ENCODE measurements at places on chromosomes 11 and 22.

- no peak for DNase-seq
Observed at GRCh38 chr11:68581439-68581838, 102.9 kb upstream of the GAL start.

DNA sequence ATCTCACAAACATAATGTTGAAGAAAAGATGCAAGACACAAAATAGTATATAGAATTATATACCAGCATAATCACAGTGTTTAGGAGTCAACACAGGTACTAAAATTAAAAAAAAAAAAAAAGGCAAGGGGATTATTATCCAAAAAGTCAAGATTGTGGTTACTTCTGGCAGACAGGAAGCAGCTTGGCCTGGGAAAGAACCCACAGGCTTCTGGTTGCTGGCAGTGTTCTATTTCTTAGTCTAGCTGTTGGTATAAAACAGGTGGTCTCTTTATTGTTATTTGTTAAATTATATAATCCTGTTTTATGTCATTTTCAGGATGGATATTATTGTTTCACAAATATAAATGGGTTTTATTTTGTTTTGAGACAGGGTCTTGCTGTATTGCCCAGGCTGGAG lies 54.0 kb downstream of the C11orf58 start:
- no peak for DNase-seq

DNA sequence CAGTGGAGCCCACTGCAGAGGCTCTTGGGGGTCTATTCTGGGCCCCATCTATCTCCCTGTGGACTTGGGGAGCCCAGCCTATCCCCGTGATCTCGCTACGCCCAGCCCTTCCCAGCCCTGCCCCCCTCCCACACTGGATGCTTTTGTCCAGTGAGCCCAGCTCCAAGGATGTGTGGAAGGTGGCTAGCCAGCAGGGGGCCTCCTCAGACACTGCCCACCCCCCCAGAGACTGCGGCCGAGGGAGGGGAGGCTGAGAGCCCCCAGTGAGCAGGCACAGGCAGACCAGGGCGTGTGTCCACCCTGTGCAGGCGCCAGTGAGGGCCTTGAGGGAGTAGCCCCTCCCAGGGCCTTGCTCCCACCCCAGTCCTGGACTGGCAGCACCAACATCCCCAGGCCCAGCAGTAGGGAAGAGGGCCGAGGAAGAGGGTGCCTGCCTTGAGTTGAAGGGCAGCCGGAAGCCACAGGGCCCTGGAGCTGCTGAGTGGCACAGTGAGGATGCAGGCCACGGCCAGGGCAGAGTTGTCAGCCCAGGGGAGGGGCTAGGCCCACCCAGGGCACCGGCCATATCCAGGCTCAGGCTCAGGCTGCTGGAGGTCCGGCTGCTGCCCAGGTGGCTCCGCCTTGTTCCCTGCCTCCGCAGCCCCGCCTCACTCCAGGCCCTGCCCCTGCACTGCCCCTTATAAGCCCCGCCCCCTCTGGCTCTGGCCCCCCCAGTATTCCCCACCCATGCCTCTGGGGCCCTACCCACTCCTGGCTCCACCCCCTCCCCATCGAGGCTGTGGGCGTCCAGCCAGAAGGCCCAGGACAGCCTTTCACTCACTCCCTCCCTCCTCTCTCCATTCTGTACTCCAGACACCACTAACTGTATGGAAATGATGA lies 28.0 kb downstream of the MOB2 start:
- peak; percentile 50 for DNase-seq

GRCh38 chr11:33194455-33194854 lies 33.2 kb upstream of the CSTF3 start:
- no peak for DNase-seq

DNA sequence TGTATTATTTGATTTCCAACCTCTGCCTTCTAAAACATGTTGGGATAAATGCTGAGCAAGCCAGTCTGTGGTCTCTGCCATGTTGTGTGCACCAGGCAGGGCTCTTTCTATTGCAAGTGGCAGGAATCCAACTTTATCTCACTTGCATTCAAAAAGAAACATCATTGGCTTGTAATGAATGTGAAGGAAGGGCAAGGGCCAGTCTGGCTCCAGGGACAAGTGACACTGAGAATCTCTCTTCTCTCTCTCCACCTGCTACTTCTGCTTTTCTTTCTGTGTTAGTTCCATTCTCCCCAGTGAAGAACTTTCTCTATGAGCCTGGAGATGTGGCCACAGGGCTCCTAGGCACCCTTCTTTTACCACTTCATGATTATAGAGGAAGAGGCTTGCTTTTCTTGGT lies 329.9 kb upstream of the NCAM1 start:
- no peak for DNase-seq

GRCh38 chr11:95282291-95282751 lies 51.3 kb upstream of the SESN3 start:
- DNase-seq: peak; percentile 14
